ENCODE measurements at places on chromosomes 2 and 18.

DNA sequence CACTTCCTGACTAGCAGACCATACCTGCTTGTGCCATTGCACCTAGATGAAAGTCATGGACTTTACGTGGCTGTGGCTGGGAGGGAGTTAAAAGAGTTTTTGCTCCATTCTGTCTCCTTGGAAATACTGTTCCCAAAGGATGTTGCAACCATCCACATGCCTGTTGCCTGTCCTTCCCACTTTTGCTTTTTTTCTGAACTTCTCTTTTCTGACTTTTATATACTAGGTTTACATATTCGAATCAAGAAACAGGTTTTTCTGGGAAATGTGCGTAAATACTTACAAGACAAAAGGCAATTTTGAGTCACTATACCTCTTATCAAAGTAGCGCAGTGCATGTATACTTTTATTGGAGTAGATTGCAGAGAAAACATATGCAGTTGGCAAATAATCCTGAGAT lies 244.8 kb downstream of the PRKCE start:
- DNase-seq = no peak

DNA sequence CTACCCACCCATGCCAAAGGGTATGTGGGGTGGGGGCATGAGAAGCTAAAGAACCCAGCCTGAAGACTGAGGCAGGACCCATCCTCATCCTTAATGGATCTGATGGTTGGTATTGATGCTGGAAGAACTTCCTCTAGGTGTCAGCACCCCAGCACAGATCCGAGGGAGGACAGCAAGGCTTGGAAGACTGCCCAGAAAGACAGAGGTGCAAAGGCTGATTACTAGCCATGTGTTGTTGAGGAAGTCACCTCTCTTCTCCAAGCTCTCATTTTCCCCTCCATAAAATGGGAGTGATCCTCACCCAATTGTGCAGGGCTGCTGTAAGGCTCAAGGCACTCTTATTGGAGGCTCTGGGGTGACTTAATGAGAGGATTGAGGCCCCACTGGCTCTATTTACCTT lies 256.5 kb downstream of the CELF4 start:
- DNase-seq = no peak

DNA sequence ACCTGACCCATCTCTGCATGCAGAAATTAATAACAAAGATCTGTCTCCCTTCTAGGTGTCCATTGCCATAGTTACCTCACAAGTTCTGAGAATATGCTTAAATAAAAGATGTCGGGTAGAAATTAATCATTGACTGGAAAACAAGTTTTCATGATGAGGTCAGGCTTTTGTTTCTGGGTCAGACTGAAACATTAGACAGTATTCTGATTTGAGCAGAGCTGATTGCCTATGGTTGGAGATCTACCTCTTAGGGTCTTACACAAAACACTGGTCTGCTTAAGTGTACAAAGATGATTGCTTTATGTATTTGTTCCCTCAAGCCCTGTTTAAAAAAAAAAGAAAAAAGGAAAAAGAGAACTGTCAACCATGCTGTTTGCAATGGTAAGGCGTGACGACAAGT lies 956.4 kb downstream of the CPS1 start:
- DNase-seq = no peak

- no peak for DNase-seq
Measured at GRCh38 chr2:229714080-229714735, at the start of gene DNER. Gene DNER (minus strand): TSS chr2:229714555. CDS start chr2:229714423, 132 bp downstream.

- DNase-seq = no peak
Measured at GRCh38 chr18:26618135-26618534, 69.8 kb upstream of the KCTD1 start.

- peak; percentile 28 for DNase-seq
Measured at GRCh38 chr2:199692489-199692888, 158.5 kb downstream of the FTCDNL1 start.

GRCh38 chr18:34959211-34959829 lies 81.9 kb upstream of the MAPRE2 start:
- DNase-seq = no peak

DNA sequence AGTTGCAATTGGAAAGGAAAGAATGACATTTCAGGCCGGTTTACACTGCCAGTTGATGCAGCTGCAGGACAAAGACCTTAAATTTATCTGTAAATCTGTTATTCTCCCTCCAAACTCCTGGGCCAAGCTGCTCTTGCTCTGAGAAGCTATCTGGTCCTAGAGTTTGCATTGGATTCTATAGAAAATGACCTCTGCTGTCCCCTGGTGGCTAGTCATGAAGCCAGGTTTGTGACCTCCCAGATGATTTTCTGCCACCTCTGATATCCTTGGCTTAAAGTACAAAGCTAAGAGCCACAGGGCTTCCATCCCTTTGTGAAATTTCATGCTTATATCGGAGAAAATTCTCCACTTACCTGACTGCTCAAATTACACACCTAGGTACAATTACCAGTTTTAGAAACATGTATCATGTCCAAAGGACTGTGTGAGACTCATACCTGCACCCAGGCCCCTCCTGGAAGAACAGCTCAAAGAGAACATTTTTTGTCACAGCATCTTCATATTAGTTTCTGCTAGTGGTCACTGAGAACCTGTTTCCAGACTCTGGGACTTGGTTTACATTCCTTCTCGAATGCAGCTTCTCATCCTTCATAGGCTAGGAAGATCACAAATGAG lies 28.9 kb upstream of the IER3IP1 start:
- no peak for DNase-seq

- DNase-seq = no peak
Measured at GRCh38 chr2:223921204-223921603, 23.9 kb downstream of the WDFY1 start.

GRCh38 chr2:226755631-226756030 lies 44.0 kb downstream of the IRS1 start:
- no peak for DNase-seq

GRCh38 chr2:102358496-102358895 lies 2.9 kb downstream of the IL18R1 start:
- no peak for DNase-seq

DNA sequence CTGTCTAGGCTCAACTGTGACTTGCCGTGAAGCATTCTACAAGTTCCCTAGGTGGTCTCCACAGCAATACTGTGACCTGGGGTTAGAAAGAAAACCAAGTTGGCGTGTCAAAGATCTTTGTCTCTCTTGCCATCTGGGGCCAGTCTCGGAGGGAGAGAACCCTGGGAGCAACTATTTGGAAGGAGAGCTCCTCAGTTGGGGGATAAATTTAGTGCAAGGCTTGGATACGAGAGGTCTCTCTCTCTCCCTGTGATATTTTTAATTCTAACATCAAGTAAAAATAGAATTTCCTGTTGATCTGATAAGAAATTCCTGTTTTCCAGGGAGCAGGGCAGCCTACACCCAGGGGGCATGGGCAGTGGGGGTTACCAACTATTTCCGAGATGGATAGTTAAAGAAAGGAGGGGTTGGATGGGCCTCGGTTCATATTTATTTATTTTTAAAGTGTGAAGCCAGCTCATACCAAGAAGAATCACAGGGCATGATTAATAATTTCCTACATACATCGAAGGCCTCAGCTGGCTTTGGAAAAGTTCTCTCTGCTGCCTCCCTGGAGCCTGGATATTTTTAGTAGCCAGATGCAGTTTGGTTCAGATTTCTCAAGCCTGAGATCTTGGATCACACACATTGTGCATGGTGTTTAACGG lies 62.8 kb downstream of the EHD3 start:
- no peak for DNase-seq

- no peak for DNase-seq
Measured at GRCh38 chr18:44465381-44465841, 215.3 kb upstream of the SETBP1 start.

DNA sequence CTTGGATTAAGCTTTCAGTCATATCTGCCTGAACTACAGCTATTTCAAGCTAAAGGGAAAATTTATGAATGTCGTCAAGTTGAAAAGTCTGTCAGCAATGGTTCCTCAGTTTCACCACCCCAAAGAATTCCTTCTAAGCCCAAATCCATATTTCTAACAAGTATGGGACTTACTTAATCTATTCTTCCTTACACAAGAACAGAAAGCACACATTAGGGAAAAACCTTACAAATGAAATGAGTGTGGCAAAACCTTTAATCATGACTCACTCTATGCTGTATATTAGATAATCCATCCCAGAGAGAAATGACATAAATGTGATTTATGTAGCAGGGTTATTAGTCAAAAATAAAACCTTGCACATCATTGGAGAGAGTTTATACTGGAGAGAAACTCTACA lies 78.9 kb downstream of the RAB31 start:
- DNase-seq = no peak

DNA sequence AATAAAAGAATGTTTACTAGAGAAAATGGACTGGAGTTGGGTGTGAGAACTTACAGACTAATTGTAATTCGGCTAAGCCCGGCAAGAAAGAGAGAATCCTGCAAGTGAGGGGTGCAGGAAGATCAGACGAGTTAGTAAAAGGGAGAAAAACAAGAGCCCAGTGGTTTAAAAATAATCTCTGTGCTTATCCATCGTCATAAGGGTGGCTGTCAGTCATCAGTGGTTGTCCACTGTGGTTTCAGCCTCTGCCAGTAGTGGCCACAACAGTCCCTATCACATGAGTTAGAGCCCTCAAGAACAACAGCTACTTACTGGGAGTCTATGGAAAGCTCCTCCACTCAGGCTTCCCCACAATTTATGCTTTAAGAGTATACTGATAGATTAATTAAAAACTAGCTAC lies 239.8 kb downstream of the SETBP1 start:
- DNase-seq = no peak

- DNase-seq = no peak
Measured at GRCh38 chr18:8121942-8122480, 487.2 kb upstream of the RAB12 start.

DNA sequence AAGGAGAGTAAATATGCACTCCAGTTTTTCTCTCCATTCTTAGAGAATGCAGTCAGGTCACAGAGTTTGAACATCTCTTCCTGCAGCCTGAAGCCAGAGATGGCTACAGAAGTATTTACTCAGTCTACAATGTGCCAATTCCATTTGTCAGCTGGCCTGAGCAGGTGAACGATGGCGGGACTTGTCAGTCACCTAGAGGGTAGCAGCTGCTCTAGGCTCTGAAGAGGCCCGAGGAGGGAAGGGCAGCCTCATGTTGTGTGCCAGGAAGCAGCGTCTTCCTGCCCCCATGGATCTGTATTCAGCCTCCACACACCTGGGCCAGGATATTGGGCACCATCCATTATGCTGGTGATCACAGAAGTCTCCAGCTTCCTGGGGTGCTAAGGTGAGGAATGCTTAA lies 316.7 kb upstream of the CHAC2 start:
- DNase-seq = no peak

DNA sequence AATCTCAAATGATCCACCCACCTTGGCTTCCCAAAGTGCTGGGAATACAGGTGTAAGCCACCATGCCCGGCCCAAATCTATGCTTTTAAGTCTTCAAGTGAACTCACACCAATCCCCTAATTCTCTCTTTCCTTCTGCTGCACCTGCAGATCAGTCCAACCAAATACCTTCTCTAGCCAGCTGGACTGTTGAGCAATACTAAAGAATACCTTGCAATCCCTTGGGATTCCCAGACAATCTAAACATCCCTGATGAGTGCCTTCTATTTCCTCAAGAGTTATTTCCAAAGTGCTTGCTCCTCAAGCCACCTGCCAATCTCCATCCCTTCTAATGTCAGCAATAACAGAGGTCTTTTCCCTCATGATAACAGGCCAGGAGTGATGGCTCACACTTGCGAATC lies 48.6 kb downstream of the SF3B1 start:
- no peak for DNase-seq

- DNase-seq = no peak
Measured at GRCh38 chr18:57931038-57931437, 113.0 kb upstream of the NEDD4L start.

DNA sequence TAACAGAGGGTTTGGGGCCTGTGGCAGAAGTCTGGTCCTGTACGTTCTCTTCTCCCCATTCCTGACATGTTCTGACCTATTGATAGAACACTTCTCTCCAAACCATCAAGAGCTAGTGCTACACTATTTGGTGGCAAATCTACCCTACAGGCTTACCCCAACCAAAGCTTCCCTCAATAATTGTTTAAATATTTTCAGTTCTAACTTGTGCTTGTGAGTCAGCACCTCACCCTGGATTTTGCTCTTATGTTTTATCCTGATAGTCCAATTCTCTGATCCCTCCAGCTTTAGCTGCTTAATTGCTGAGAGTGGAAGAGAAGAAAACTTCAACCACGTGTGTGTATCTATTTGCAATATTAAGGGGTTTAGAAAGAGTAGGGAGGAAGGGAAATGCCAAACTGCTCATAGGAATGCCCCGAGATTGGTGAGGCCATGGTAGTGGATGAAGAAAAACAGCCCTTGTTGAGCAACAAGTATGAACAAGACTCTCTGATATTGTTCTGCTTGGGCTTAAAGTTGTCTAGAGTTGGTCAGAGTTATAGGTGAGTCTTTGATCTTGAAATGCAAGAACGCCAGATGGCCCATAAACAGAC lies 67.8 kb upstream of the PARD3B start:
- DNase-seq = no peak

DNA sequence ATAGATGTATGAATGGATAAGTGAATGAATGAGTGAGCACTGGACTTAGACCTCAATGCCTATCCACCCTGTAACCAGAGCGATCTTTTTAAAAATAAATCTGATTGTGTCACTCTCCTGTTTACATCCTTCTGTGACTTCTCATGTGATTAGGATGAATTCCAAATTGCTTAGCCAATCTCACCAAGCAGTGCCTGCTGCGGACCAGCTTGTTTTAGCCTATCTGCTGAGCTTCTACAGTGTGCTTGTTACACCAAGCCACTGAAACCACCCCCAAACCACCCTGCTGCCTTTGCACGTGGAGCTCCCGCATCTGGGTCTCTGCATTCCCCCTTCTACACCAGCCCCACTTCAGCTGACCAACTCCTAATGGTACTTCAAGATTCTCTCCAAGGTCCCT lies 265.4 kb downstream of the EN1 start:
- DNase-seq = no peak

GRCh38 chr2:45232818-45233217 lies 223.6 kb upstream of the SIX2 start:
- no peak for DNase-seq

GRCh38 chr2:39567507-39567906 lies 98.2 kb upstream of the TMEM178A start:
- DNase-seq = no peak

DNA sequence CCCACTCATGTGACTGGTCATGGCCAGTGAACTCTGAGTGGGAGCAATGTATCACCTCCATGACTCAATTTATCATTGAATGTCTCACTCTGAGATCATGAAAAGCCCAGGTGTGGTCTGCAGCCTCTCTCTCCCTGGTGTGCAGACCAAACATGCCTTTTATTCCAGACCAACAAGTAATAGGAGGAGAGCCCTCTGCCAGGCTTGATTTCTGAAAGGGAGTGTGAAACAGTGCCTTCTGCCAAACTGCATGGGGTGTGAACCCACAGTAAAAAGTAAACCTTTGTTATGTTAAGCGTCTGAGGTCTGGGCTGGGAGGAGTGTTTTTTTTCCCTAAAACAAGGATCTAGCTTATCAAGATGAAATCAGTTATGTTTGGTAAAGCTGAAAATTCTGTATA lies 601.2 kb downstream of the ADCYAP1 start:
- no peak for DNase-seq

GRCh38 chr2:217593732-217594131 lies 409.1 kb downstream of the TNS1 start:
- no peak for DNase-seq

DNA sequence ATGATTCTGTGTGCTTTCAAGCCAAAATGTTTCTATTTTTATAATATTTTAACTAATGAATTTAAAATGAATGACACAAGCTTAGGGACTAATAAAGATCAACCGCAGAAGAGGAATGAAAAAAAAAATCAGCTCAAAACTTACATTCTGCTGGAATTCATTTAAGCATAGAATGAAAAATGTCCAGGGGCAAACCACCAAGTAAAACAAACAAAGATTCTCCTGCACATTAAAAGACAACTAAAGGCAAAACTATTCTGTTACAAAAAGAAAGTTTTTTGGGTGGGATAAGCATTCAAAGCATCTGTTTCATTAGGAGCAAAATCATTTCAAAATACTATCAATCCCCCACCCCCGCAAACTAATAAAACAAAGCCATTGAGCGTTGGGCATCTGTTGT lies 99.3 kb upstream of the SOX11 start:
- no peak for DNase-seq

Measured in NCI-H1436 treated with DMSO at 0.1 percent for 48 hours (cell line).